ENCODE measurements at places on chromosomes 4 and X.

GRCh38 chrX:11591723-11592346 lies 73.9 kb downstream of the ARHGAP6 start:
- DNase-seq, result peak; percentile 16

- no peak for DNase-seq
These were observed 33.6 kb downstream of the PITX2 start for GRCh38 chr4:110589297-110589696.

GRCh38 chrX:154372612-154373022 lies 1.8 kb downstream of the FLNA start:
- peak; percentile 63 for DNase-seq

DNA sequence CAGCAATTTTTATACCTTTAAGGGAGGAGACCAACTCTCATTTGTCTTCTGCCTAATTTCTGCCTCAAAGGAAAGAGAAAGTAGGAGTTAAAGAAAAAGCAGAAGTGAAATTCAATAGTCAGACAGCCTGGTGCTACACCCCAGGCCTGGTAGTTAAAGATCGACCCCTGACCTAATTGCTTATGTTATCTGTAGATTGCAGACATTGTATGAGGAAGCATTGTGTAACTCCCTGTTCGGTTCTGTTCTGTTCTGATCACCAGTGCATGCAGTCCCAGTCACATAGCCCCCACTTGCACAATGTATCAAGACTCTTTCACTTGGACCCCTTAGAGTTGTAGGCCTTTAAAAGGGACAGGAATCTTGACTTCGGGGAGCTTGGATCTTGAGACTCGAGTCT lies 335.9 kb upstream of the AR start:
- no peak for DNase-seq

- DNase-seq, result no peak
These were observed 388.2 kb downstream of the STIM2 start for GRCh38 chr4:27248829-27249228.

GRCh38 chrX:72003811-72004750 lies 93.4 kb downstream of the NHSL2 start:
- no peak for DNase-seq
